CD4-positive, alpha-beta T cell treated with Interleukin-10 for 1 hour (primary cell): ENCODE measurements at places on chromosomes 5 and 9.

DNA sequence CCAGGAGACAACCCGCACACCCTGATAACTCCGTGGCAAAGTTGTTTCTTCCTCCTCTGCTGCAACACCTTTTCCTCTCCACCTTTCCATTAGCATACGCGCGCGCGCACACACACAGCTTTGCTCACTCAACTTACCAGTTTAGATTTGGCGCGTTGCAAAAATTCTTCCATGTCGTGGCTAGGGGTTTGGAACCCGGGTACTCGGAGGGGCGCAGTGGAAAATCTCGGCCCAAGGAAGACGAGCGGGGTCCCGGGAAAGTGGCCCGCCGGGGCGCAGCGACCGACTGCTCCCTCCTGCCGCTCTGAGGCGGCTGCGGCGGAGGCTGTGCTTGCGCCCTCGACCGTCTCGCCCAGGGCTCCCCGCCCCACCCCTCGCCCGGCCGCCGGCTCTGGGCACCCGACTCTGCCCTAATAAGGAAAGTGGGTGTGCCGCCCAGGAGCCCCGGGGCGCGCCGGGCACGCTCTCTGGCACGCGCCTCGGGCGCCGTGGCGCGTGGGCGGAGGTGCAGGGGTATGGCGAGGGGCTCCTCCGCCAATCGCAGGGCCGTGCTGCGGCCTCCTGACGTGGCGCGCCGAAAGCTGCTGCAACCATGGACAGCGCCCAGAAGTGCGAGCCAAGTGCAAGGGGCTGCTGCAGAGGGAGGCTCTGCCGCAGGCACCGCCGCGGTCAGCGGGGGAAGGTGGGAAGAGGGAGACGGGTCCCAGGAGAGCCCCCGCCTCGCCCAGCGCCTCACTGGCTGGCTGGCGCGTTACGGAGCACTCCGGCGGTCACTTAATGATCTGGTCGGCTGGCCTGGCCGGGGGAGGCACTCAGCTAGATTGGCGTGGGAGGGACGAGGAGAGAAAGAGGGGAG lies at the start of gene PRUNE2:
Gene PRUNE2 (minus strand): TSS at position 324 of the 856 bp plus-strand sequence. CDS start 151 bp downstream, at position 173.
- DNase-seq, result no peak

- no peak for DNase-seq
These were observed 87.4 kb downstream of the TLE1 start for GRCh38 chr9:81601639-81602623.

GRCh38 chr5:7690557-7690956 lies 160.4 kb downstream of the CFAP90 start:
- no peak for DNase-seq

DNA sequence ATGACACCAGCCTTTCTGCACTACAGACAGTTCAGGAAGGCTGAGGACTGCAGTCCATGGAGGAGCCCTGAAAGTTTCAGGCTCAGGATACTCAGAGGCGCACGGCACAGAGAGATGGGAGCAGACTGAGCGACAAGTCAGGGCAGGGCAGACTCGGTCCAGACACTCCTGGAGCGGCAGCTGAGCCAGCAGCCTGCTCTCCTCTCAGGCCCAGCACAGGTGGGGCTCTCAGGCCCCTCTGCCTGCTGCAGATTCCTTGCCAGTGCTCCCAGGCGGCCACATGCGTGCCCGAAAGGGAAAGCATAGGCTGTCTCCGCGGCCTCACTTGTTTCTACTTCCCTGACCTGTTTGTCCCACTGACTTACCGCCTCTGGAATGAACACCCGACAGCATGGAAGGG lies 228.3 kb downstream of the IRX2 start:
- no peak for DNase-seq

DNA sequence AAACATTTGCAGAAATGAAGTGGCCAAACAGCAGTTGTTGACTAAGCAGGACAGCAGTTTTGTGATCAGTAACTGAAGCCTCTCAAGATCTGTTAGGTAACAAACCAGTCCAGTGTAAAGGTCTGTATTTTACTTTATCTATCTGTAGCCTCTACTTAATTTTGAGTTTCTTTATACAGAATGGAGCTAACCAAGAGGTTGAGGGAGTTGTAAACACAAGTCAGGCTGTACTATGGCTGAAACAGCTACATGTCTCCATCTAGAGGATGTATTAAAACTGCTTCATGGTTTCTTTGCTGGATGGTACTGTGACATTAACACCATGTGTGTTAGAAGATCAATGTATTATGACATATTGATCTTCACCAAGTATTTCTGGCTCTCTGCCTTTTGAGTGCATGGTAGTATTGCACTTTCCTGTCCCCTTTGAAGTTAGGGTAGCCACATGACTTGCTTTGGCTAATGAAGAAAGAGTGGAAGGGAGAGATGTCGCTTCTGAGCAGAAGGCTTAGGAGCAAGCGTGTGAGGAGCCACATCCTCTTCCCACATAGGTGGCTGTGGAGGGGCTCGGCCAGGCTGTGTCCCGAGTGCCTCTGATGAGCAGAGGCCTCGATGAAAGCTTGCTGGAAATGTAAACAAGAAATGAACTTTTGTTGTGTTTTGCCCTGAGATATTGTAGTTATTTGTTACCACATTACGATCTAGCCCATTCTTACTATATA lies 105.6 kb upstream of the PCA3 start:
- peak; percentile 58 for DNase-seq

- no peak for DNase-seq
These were observed 87.3 kb downstream of the PRDM6 start for GRCh38 chr5:123176224-123176937.

- DNase-seq, result no peak
These were observed 10.8 kb downstream of the DIAPH1 start for GRCh38 chr5:141608046-141608445.

- no peak for DNase-seq
These were observed 491 bp upstream of the CTSL start for GRCh38 chr9:87725356-87725899.

- no peak for DNase-seq
These were observed 267.2 kb upstream of the NREP start for GRCh38 chr5:112024221-112024620.

DNA sequence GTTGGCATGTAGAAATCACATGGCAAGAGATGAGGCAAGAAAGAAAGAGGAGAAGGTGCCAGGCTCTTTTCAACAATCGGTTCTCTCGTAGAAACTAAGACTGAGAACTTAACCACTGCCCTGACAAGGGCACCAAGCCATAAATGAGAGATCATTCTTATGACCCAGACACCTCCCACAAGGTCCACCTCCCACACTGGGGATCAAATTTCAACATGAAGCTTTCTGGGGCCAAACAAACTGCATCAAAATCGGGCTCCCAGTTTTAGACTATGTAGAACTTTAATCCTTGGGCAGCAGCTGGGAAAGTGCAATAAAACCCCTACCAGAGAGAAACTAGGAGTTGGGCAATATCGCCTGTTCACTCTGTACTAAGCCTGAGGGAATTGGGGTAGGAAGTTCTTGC lies 150.2 kb upstream of the CCDC152 start:
- DNase-seq, result no peak

DNA sequence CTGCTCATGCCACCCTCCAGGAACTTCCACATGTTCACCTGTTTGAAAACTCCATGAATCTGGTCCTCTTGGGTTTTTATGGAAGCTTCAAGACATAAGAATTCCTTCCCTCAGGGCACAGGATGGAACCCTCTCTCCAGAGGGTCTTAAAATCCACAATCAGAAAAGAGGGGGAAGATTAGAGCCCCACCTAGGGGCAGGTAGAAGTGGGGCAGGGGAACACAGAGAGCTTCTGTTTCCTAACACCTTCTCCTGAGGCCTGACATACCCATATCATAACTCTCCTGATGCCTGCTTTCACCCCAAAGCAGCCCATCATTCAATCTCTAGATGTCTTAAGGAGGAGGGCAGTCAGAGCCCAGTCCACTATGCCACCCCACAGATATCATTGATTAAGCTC lies 1087.7 kb upstream of the ARRDC3 start:
- no peak for DNase-seq

DNA sequence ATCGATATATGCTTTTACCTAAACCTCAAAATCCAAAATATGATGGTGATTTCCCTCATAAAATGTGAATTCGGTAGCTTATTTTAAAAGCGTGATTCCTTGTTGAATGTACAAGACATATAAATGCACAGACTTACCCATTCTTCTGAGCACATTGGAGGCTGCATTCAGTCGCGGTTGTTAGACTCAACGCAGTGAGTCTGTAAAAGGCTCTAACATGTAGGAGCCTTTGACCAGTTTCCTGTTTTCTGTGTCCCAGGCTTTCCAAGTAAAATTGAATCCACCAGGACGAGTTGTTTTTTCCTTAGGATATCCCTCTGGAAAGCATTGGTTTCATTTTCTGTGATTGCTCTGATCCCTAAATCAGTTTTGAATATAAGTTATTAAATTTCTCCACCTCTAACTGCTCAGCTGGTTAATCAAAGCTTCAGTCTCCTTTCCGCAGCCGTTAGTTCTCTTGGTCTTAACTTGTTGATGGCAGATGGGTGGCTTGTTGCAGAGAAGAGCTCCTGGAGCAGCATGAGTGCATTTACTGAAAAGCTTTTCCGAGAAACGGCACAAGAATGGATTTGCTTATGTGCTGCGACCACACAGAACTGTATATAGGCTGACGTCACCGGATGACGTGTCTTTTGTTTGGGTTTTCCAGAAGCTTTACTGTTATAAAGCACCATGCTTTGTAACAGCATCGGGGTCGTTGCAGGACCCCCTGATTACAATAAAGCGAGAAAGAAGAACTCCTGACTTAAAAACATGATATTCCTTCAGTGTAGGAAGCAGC lies at the start of gene LRRTM2:
Gene LRRTM2 (minus strand): TSS at position 565 of the 781 bp plus-strand sequence. CDS start 424 bp downstream, at position 141.
- no peak for DNase-seq

GRCh38 chr5:160788102-160788660 lies 63.8 kb downstream of the ATP10B start:
- no peak for DNase-seq

GRCh38 chr9:99787556-99787955 lies 34.1 kb upstream of the NR4A3 start:
- DNase-seq, result no peak

DNA sequence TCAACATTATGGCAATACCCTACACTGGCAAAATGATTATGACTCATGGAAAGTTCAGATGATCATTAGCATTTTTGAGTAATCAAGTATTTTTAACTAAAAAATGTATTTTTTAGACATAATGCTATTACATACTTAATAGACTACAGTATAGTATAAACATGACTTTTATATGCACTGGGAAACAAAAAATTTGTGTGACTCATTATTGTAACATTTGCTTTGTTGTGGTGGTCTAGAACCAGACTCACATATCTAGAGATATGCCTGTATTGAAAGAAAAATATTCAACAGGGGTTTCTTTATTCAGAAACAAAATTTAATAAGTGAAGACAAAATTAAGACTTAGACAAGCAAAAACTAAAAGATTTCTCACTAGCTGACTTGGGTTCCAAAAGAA lies 385.3 kb upstream of the RIOK2 start:
- DNase-seq, result no peak

GRCh38 chr9:114991861-114992260 lies 61.5 kb upstream of the TNFSF8 start:
- DNase-seq, result no peak

- DNase-seq, result no peak
These were observed 637.8 kb upstream of the MEF2C start for GRCh38 chr5:89520771-89521170.

DNA sequence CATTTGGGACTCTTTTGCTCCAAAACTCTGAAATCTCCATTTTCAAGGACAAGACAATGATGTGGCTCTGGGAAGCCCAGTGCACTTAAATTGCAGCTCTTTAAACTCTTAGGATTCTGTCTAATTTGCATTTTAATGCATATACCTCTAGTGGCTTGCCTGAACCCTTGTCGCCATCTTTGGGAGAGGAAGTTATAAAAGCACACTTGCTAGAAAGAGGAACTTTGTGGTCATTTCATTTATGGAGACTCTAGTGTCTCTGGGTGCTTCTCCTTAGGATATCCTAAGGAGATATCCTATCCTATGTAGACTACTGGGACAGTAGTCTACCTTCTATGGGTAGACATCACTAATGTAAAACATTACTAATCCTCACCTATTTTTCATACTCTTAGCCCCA lies 77.3 kb upstream of the SLC1A3 start:
- DNase-seq, result no peak

DNA sequence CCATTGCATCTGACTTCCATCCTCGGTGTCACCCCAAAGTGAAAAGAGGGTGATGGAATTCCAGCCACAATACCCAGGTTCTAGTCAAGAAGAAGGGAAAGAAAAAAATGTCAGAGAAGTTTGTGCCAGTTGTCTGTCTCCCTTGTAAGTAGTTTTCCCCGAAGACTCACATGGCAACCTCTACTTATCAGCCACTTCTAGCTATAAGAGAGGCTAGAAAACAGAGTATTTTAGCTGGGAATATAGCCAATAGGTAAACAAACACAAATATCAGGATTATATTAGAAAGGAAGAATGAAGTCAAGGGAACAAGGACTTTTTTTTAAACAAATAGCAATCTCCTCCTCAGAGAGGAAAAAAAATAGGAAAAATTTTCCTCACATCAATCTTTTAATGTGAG lies 12.2 kb upstream of the ISL1 start:
- DNase-seq, result no peak

DNA sequence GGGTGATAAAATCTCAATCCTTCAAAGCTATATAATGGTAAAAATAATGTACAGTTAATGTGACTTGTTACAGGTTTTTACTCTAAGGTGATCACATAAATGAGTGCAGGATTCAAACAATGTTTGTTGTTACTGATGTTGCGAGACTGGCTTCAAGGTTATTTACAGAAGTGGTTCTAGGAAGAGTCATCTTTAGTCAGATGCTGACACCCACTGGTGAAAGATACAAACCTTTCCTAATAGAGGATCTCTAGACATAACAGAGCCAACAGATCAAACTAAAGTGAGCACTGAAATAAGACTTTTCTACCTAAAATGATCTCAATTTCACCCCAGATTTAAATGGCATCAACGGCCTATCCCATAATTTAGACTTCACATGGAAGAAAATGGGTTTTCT lies 20.2 kb downstream of the ARSB start:
- DNase-seq, result peak; percentile 6

- DNase-seq, result no peak
These were observed 117.2 kb upstream of the PHYKPL start for GRCh38 chr5:178349625-178350353.

DNA sequence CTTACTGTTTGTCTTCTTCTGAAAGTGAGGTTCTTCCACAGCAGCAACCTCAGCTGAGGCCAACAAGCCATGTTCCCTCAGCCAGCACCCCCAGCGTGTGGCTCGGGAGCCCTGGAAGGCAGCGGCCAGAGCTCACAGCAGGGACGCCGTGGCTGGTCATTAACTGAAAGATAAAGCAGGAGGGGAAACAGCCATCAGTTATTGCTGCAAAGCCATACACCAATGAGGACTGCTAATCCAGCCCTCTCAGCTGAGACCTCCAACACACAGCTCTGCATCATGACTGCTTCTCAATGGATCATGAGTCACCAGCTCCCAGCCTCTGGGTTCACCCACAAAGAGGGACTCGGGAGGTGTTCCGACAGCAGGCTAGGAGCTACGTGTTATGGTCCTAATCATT lies 24.3 kb downstream of the ABCA1 start:
- DNase-seq, result no peak

DNA sequence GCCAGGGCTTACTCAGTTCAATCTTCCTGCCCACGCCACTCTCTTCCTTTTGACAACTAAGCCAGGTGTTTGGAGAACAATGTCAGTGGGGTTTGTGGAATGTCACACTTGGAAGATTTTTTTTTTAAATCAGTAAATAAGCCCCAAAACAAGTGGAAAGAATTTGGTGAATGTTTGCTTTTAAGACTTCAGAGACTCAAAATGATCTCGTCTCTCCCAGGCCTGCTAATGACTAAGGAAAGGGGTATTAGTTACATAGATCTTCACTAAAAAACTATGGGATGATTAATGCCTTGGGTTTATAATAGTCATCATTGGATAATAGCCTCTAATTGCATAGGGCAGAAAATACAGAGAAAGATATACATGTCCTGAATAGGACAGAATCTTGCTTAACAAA lies 166.4 kb downstream of the DMRT2 start:
- DNase-seq, result no peak

GRCh38 chr5:144142139-144142823 lies 28.2 kb downstream of the YIPF5 start:
- DNase-seq, result peak; percentile 30
